ENCODE measurements at places on chromosomes 6 and 20. TPM values are rescaled to one million over a fixed set of nuclear protein-coding genes. Genes with fewer than 3 reads are reported as not detected.

PKIB gene
- 45.0 TPM for total RNA-seq

BEND3 gene
- total RNA-seq, result 2.8 TPM

TMEM200A gene
- 257 TPM for total RNA-seq

PNPLA1 gene
- total RNA-seq, result 0.14 TPM
